ENCODE measurements at places on chromosomes 1 and 21.

- DNase-seq = no peak
Observed at GRCh38 chr1:162849711-162850110, 11.3 kb downstream of the CCDC190 start.

- DNase-seq = no peak
Observed at GRCh38 chr1:151711044-151711800, 5.4 kb downstream of the CELF3 start.

GRCh38 chr1:210428696-210429095 lies 100.0 kb downstream of the HHAT start:
- DNase-seq = no peak

GRCh38 chr1:53310847-53311681 lies 16.8 kb downstream of the LRP8 start:
- DNase-seq = no peak

GRCh38 chr1:28885977-28886730 lies 28.2 kb upstream of the EPB41 start:
- no peak for DNase-seq

GRCh38 chr1:32356478-32356877 lies 5.8 kb downstream of the FAM229A start:
- DNase-seq = no peak

DNA sequence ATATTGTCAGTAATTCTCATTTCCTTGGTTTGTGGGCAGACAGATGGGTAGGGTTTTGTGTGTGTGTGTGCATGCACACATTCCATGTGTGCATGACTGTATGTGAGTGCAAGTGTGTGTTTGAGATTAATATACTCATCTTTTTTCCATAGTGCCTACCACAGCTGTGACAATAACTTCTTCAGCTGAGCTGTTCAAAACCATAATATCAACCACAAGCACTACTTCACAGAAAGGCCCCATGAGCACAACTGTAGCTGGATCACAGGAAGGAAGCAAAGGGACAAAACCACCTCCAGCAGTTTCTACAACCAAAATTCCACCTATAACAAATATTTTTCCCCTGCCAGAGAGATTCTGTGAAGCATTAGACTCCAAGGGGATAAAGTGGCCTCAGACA lies 149.3 kb downstream of the ADGRL2 start:
- DNase-seq = no peak

GRCh38 chr1:55990007-55990406 lies 589.4 kb downstream of the PLPP3 start:
- DNase-seq = no peak

GRCh38 chr1:203512848-203513584 lies 19.1 kb downstream of the OPTC start:
- peak; percentile 36 for DNase-seq

GRCh38 chr21:18142655-18143054 lies 102.0 kb upstream of the CHODL start:
- no peak for DNase-seq

DNA sequence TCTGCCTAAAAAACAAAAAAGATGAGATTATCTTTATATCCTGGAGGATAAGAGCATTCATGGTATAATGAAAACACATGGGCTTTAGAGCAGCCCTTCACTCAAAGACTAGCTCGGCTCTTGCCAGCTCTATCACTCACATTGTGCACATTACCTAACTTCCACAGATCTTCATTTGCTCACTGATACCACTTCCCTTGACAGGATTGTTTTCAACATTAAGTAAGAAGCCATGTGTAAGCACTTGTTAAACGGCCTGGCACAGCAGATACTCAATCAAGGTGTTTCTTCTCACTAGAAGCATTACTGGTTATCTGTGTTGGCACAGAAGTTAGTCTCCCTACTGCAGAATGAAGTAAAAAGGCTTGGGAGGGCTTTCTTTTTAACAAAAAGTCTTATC lies 18.7 kb downstream of the LPGAT1 start:
- DNase-seq = no peak

- peak; percentile 7 for DNase-seq
Observed at GRCh38 chr21:32578107-32578691, 7.1 kb downstream of the TCP10L start.

- DNase-seq = no peak
Observed at GRCh38 chr1:29237852-29238619, 1.7 kb downstream of the PTPRU start.

DNA sequence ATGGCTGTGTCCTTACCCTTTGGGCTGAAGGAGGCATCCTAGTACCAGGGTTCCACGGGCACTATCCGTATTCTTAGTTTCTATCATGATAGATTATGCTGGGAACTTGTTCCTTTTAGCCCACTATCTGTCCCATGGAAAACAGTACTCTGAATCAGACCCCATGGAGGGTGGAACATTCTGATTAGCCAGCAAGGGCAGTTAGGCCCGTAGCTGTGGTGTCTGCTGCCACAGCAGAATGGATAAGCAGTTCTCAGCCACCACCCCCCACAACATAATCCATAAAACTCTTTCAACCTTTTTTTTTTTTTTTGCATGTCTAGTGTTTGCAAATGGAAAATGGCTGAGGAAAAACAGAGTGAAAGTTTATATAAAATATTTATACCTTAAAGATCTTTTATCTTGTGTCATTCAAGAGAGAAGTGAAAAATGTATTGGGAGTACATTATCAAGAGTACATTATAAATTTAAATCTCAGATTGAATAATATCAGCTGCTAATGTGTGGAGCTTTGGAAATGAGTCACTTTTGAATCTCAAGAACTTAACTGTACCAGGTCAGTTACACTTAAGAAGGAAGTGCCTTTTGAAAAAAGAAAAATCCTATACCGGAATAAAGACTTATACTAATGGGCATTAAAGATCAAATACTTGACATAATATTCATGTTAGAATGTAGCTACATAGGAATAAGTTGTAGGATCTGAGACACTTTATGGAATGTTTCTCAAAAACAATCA lies 80.3 kb downstream of the NFIA start:
- no peak for DNase-seq

- DNase-seq = no peak
Observed at GRCh38 chr1:1177452-1178206, 3.9 kb downstream of the TTLL10 start.

DNA sequence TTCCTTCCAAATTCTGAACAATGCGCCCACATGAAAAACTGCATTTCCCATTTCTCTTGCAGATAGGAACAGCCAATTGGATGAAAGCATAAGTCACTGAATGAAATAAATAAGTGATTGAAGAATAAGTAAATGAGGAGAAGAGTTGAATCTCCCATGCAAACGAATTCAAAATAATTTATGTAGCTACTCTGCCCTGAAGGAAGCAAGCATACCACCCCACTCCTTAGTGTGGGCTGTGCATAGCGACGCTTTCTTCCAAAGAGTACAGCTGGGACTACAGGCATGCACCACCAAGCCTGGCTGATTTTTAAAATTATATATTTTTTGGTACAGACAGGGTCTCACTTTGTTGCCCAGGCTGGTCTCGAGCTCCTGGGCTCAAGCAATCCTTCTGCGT lies 16.5 kb upstream of the RIMKLA start:
- DNase-seq = no peak

DNA sequence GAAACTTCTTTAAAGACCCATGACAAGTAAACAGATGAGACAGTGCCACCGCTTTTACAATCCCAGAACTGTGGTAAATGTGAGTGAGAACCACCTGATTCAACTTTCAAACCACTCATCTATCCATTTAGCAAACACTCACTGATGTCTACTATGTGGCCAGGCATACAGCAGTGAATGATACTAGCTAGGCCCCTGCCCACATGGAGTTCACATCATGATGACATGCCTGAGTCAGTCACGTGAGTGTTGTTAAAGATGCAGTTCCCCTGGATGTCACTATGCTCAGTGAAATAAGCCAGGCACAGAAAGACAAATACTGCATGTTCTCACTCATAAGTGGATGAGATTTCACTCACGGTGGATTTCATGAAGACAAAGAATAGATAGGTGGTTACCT lies 28.4 kb downstream of the STX6 start:
- DNase-seq = no peak

GRCh38 chr1:241641773-241642592 lies 1.8 kb upstream of the CHML start:
- no peak for DNase-seq

DNA sequence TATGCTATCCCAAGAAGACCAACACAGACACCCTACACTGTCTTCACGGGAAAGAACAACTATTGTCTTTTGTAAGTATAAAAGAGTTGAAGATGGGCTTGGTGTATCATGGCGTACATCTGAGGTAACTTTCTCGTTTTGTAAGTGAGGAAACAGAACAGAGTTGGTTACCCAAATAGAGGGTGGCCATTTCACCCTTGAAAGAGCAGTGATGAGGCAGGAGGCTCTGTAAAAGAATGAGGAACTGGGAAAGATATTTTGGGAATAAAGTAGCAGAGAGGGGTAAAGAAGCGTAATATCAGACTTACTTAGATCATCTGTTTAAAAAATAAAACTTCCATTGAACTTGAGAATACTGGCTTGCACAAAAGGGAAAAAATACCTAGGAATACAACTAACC lies 18.9 kb downstream of the FCRL2 start:
- no peak for DNase-seq

DNA sequence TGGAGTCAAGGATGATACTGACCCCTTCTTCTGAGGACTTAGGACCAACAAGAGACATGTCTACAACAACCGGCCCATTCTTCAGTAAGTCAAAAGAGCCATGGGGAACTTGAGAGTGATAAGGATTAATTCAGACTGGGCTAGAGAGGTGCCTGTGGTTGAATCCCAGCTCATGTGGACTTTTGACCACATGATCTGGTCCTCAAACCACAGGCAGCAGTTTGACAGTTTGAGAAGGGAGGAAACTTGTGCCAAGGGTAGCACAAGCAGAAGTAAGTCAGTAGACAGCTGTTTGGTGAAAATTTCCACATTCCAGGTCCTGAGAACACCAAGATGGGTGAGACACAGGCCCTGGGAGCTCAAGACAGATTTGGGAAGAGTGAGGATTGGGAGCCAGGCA lies 19.8 kb downstream of the SH3BP5L start:
- DNase-seq = no peak

DNA sequence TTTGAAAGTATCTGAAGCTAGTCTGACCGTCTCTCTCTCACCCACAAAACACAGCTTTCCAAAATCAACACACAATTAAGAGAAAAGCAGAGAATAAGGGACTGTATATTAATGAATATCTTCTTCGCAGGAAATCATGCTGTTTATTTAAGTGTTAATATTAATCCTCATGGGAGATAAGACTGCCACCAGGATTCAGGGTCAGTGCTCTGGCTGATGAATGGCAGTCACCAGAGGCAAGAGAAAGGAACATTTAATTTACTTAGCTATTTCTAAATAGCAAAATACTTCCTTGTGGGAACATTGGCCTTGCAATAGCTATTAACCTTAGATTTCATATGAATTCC lies 2.2 kb downstream of the SCYL3 start:
- no peak for DNase-seq

- no peak for DNase-seq
Observed at GRCh38 chr1:9108056-9108665, 20.7 kb downstream of the GPR157 start.

DNA sequence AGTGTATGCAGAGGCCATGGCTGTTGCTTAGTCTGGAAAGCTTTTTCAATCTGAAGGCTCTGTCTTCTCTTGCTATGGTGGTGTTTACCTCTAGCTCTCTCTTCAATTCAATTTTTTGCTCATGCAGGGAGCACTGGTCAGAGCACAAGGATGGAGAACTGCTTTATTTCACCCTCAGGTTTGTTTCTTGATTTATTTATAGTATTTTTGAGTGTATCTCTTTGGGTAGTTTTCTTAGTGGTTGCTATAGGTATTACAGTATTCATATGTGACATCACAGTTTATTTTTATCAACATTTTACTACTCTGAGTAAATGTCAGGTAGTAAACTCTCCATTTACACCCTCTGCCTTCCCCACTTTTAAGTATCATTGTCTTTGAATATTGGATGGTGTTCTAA lies 147.9 kb downstream of the RASAL2 start:
- DNase-seq = no peak

Data from CD4-positive, alpha-beta T cell treated with Interleukin-4 for 4 hours (primary cell).